ENCODE measurements at places on chromosomes 12 and 14.

- DNase-seq = no peak
Measured at GRCh38 chr12:89959179-89959578, 250.5 kb upstream of the ATP2B1 start.

- no peak for DNase-seq
Measured at GRCh38 chr14:75427126-75427481, 718 bp upstream of the JDP2 start.

- DNase-seq = peak; percentile 75
Measured at GRCh38 chr12:54207539-54208294, 18.9 kb upstream of the SMUG1 start.

GRCh38 chr12:66774929-66775328, 96.1 kb upstream of the GRIP1 start:
- no peak for DNase-seq

DNA sequence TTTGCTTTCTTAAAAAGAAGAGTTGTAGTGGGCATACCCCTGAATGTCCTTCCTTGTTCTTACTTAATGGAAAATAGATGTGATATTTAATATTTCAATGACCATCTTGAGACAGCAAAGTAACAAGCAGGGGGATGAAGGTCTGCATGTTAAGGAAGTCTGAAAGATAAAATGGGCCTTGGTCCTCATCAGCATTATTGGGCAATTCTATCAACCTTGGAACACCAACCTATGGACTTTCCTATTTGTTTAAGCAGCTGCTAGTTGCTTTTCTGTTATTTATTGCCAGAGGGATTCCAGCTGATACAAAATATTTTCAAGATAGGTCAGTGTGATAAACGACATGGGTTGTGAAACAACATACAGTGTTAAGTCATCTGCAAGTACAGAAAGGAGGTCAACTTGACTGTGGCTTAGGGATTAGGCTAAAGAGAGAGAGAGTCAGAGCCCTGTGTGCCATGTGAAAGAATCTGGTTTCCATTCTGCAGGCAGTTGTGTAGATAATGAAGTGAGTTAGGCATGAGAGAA, 16.4 kb upstream of the A2M start:
- peak; percentile 51 for DNase-seq

DNA sequence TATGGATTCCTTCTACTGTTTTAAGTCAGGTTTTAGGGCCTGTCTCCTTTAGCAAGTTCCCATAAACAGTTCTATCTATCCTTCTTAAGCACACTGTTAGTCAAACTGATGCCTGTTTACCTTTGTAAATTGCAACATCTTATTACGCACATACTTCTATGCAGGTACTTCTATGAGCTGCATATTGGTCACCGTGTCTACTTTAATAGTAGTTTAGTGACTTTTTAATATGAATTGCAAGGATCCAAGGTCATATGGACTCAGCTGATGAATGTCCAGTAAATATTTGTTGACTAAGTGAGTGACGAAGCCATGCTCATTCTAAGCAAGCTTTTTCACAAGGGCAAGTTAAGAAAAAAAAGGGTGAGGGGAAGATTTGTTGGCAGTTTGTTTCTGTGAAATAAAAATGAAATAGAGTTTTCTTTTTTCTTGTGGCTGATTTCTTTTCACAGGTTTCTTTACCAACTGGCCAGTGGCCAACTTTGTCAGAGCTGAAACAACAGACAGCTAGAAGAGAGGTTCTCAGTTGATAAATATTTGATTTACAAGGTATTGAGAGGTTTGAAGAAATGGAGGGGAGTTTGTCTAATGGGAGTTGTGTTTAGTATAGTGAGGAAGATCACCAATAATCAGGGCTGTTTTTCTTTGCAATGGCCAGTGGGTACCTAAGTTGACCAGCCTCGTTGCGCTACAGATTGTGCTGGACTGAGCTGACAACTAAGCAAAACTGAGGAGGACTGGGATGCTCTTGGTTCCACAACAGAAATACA, 141.1 kb downstream of the SLC15A5 start:
- peak; percentile 46 for DNase-seq

Data from lung (tissue), 17 donors.